ENCODE measurements at places on chromosomes 2 and 18. TPM values are rescaled to one million over a fixed set of nuclear protein-coding genes. Genes with fewer than 3 reads are reported as not detected.

ORC4 gene
- 38.4 TPM for total RNA-seq

CD207 gene
- 0.07 TPM for total RNA-seq

GNLY gene
- 0.29 TPM for total RNA-seq

MOCOS gene
- total RNA-seq: 2.7 TPM

XIRP2 gene
- not detected for total RNA-seq

NT5C1B gene
- total RNA-seq: not detected

IKZF2 gene
- 0.38 TPM for total RNA-seq

NCK2 gene
- total RNA-seq: 22.4 TPM

CRYGA gene
- total RNA-seq: not detected

IL37 gene
- total RNA-seq: not detected

GPAT2 gene
- total RNA-seq: not detected

SH3RF3 gene
- 0.61 TPM for total RNA-seq

PLB1 gene
- 2.6 TPM for total RNA-seq

ATP6V1B1 gene
- total RNA-seq: 1.8 TPM

ID2 gene
- 80.2 TPM for total RNA-seq

EGR4 gene
- 0.19 TPM for total RNA-seq

C2orf81 gene
- total RNA-seq: 3.6 TPM

MATN3 gene
- total RNA-seq: 15.5 TPM

SCN7A gene
- total RNA-seq: not detected

GPBAR1 gene
- 0.33 TPM for total RNA-seq

NDC80 gene
- 12.8 TPM for total RNA-seq

MPP4 gene
- total RNA-seq: 0.06 TPM

LYG1 gene
- total RNA-seq: 1.2 TPM

CEP76 gene
- total RNA-seq: 5.6 TPM

TMEM178A gene
- total RNA-seq: 0.21 TPM

ALK gene
- total RNA-seq: not detected

ZNF892 gene
- 0.74 TPM for total RNA-seq

CEP68 gene
- 9.2 TPM for total RNA-seq

COL5A2 gene
- total RNA-seq: 70.6 TPM

TTLL4 gene
- 29.0 TPM for total RNA-seq

IL36RN gene
- total RNA-seq: 0.12 TPM

ERFE gene
- total RNA-seq: 7.4 TPM

TMEFF2 gene
- total RNA-seq: 0.20 TPM

TCF7L1 gene
- 11.6 TPM for total RNA-seq

APOB gene
- total RNA-seq: 0.01 TPM

IL1B gene
- total RNA-seq: 0.13 TPM

SKOR2 gene
- not detected for total RNA-seq

DYNAP gene
- total RNA-seq: not detected

UGT1A8 gene
- total RNA-seq: 0.06 TPM

CLEC4F gene
- not detected for total RNA-seq

RMDN2 gene
- 5.0 TPM for total RNA-seq

TOGARAM2 gene
- total RNA-seq: 0.16 TPM

RTP5 gene
- not detected for total RNA-seq

ITGB6 gene
- total RNA-seq: 1.2 TPM

OST4 gene
- total RNA-seq: 708 TPM

CNGA3 gene
- 0.09 TPM for total RNA-seq

TFCP2L1 gene
- 24.2 TPM for total RNA-seq

VAPA gene
- total RNA-seq: 163 TPM

PSMA8 gene
- total RNA-seq: not detected

LYG2 gene
- total RNA-seq: not detected

FAM237A gene
- total RNA-seq: not detected

KLHL30 gene
- 0.27 TPM for total RNA-seq

C2orf80 gene
- not detected for total RNA-seq

SLC8A1 gene
- total RNA-seq: 0.17 TPM

EIF4E2 gene
- 105 TPM for total RNA-seq

MARCHF7 gene
- 67.3 TPM for total RNA-seq

BUB1 gene
- 45.1 TPM for total RNA-seq

TPGS2 gene
- total RNA-seq: 79.9 TPM
